ENCODE measurements at places on chromosomes 5 and 9.
A peak's percentile ranks its signal among the peaks of the same experiment; 100 is the strongest.

GRCh38 chr9:89844075-89844474 is 239.3 kb downstream of the GADD45G start:
- DNase-seq: no peak

DNA sequence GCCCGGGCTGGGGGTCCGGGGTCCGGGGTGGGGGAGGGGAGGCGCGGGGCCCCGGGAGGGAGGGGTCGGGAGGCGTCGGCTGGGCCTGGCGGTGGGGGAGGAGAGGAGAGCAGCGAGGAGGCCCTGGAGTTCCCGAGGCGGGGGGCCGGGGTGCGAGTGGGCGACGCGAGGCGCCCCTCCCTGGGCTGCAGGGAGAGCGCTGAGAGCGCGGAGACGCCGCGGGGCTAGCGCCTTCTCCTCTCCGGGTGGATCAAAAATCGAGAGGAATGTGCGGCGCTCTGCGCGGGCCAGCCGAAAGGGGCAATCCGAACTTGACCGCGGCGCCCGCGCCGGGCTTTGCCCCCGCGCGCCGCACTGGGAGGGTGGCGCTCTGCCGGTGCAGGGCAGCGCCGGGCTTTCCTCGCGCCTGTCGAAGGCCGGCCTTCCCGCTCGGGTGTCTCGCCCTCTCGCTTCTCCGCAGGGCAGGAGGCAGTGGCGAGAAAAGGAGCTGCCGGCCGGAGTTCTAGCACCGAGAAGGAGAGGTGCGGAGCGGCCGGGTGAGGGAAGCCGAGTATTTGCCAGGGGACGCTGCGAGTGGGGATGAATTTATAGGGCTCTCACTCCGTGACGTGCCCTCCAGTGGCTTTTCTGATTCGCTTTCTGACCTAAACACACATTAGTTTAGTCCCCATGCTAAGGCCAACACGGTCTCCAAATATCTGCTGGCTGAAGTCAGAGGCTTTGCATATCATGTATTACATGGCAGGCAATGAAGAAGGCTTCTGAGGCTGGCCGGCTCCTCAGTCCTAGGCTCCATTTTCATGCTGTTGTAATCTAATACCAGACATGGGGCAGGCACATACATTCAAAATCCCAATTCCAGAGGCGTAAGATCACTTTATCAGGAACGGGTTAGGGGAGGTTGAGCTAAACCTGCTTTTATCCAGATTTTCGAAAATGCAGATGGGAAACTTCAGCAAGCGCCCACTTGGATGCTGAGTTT is 503 bp upstream of the GDNF start:
- peak; percentile 65 for DNase-seq

DNA sequence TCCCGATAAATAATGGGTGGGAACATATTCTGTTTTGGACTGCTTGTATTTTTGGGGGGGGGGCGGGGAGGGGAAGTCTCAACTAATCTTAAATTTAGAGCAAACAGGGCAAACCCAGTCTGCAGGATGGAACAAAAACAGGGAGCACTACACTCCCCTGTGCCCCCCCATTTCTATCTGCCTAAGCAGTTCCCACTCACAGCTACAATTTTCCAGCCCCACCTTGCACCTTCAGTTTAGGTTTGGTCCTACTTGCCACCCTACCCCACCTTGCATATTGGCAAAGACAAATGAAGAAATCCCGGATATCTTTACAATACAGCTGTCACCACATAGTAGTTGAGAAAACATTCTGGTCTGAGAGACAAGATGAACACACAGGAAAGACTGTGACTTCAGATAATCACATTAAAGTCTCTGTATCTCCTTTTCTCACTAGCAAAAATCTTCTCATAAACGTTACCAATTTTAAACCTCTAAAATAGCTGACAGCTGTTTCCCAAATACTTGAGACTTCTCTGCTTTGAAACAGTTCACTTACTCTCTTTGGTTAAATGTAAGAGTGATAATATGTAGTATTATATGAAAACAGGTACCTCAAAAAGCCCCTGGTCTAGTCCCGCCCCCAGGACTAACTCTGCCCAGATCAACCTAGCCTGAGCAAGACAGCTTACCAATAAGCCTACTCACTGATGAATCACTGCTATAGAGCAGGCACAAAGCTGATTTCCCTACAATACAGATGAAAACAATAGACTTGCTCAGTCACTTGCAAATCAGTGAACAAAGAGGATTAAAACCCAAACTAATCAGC is 5.2 kb upstream of the RAPGEF6 start:
- peak; percentile 50 for DNase-seq

- DNase-seq: no peak
These were observed 79.6 kb downstream of the C7 start for GRCh38 chr5:40988746-40989510.

DNA sequence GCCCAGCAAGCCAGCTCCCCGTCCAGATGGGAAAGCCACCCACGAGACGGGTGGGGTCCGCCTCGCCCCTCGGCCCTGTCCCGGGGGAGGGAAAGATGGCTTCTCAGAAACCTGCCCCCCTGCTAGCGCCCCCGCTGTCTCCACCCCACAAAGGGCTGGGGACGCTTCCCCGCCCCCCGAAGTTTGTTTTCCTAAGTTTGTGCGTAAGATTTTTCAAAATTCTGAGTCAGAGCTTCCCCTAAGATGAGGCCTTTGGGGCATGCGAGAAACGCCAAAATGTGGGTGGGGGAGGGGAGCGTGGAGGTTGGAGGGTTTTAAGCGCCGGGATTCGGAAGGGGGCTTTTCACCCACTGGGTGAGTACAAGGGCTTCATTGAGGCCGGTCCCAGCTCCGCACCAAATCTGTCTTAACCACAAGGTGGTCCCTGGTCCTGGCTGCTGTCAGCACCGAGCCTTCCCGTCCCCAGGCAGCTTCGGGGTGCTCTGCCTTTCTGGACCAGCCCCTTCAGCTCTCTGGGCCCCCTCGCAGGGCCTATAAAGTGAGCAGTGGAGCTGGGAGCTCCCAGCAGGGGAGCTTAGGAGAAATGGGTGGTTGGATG is 32.3 kb downstream of the PRRX2 start:
- peak; percentile 92 for DNase-seq

- DNase-seq: peak; percentile 31
These were observed 822 bp downstream of the RASEF start for GRCh38 chr9:83061990-83062650.

DNA sequence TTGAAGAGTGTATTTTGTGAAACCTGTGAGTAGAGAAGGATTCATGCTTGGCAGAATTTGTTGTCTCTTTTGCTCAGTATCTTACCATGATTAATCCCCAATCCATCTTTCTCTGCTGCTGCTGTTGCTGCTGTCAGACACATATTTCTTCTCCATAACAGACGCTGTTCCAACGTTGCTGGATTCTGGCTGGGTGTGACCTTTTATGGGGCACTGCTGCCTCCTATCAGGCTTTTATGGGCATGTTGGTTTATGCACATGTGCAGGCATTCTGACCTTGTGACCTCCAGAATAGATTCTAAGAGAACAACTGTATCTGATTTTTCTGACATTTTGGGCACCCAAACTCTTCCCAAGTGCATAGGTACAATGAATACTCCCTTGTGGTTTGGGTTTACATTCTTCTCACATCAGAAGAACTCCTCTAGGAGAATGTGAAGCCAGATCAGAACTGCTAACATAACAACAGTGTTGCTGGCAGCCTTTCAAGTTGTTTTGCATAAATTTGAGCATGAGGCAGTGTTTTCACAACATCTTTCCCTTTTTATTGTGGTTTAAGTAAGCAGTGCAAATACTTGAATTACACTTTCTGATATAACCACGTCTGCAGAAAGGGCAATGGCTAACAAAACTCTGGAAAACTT is 9.2 kb upstream of the ISL1 start:
- DNase-seq: no peak

DNA sequence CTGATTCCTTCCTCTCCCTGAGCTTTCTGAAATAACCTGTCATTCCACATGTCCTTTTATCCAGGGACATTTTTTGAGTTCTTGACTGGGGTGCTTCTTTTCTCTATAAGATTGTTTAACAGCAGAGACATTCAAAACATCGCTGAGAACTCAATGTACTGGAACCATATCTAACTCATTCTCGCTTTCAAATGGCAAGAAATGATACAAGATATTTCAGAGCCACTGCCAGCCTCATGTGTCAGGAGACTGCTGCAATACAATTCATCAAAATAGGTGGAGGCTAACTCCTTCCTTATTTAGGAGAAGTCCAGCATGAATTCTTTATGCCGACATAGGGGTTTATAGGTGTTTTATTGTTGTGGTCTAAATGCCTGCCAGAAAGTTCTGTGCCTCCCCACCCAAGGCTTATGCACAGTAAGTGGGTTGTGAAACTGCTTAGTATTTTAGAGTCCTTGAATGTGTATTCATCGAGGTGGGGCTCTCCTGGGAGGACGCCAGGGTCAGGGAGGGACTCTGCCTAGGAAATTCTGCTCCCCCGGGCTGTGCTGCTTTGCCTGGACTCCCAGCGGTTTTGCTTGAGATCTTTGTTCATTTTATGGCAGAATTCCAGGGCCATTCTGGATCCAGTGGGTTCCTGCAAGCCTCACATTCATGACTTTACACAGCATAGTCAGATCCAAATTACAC is 53.9 kb downstream of the ZNF474 start:
- DNase-seq: peak; percentile 94

- DNase-seq: peak; percentile 48
These were observed 1.0 kb downstream of the NIPSNAP3A start for GRCh38 chr9:104748359-104749031.

DNA sequence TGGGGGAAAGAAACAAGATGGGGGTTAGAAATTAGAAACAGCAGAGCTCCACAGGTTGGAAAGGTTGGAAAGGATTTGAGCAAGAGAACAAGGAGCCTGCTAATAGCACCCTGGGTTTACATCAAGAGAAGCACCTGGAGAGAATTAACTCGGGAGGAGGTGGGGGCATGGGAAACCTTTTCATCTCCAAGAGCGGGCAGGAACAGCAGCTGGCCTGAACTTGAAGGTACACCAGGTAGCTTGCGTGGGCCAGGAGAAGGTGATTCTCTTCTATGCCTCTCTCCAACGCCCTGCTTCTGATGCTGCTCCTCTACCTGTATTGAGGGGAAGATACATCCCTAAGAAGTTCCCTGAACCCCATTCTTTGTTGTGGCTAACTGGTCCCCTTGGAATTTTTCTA is 37.1 kb upstream of the GLRX start:
- no peak for DNase-seq

DNA sequence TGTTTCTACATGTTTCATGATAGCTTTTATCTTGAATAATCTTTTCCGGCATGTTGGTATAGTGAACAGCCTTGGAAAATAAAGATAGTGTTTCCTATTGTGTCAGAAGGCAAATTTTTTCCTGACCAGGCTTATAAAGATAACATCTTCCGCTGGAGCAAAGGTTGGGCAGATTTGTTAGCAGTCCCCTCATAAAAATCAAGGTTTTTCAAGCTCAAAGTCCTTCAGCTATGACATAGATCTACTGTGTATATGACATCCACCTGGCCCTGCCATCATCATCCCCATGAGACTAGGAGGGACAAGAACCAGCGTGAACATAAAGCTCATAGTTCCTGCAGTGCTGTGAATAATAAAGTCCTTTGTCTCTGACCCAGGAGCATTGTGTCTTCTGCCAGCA is 30.4 kb upstream of the OTULINL start:
- DNase-seq: no peak

DNA sequence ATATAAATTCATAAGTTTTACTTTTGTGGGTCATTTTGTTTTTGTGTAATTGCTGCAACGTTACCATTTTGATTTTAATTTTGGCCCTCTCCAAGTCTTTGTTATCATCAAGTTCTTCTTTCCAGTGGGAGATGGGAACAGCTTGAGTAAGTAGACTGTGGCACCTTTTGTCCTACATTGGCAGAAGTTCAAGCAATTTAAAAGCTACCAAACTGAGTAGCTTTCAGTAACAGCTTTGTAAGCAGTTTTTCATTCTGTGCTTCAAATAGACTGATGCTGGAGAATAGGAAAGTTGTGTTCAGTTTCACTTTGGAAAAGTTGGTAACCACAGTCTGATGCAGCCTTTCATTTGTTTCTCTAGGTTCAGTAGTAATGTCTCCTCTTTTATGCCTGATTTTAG is 47.8 kb upstream of the TMED7 start:
- no peak for DNase-seq

- no peak for DNase-seq
These were observed 161.4 kb downstream of the DOCK2 start for GRCh38 chr5:169798438-169798837.

GRCh38 chr5:127025467-127025866 is 4.9 kb downstream of the MARCHF3 start:
- DNase-seq: no peak

DNA sequence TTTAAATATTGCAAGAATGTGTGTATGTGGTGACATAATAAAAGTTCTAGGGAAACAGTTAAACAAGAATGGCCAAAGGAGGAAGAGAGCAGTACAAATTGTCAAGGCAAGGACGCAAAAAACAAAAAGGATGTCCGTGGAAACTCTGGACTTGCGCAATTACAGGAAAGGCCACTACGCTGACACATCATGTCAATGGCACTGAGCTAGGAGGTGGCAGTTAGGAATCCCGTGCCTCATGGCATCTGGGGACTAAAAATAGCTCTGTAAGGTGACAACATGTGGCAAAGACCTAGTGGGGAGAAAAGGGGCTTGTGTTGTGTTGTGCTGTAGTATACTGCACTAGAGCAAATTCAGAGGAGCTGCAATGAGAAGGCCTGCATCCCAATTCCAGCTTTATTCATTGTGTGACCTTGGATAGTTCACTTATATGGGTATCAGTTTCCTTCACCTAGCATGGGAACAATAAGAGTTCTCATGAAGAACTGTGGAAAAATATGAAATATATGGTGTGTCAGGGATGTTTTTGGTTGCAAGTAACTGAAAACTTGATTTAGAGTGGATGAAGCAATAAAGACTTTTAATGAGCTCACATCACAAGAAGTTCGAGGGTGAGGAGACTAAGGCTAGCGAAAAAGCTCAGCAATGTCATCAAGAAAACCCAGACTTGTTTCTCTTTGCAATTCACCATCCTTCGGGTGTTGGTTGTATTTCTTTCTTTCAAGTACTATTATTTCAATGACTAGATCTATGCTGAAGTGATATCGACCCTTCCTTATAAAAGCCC is 124.1 kb upstream of the STC2 start:
- no peak for DNase-seq

DNA sequence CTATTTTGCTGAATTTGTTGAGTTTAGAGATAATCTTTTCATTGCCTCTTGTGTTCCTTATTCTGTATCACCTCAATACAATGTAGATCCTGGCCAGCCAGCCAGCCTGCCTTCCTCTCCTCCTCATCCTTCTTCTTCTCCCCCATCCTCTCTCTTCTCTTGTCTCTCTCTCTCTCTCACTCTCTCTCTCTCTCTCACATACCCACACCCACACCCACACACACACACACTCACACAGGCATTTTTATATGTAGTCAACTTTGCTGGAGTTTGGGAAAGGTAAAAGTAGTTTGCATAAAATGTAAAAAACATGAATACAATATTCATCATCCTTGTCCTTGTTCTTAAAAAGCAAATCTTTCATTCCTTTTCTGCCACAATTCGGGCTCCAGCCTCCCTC is 60.5 kb downstream of the ZFAND5 start:
- DNase-seq: no peak

DNA sequence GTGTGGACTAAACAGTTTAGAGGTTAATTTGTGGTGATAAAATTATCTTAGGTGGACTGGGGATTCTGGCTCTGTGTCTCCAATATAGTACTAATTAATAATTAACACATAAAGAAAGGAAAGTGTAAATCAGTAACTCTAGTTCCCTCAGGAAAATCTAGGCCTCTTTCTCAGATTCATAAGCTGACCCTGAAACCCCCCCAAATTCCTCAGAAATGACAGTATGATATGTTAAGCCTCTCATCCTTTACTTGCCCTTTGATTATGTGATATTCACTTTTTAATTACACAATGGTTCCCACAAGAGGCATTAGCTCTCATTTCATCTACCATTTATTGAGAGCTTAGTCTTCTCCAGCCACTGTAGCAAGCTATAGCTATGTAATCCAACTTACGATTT is 636.2 kb upstream of the SEMA6A start:
- DNase-seq: no peak

- DNase-seq: peak; percentile 63
These were observed 2.7 kb upstream of the PDGFRB start for GRCh38 chr5:150158170-150158949.
